NCI-H82 (cell line): ENCODE measurements at places on chromosomes 2 and 18.

- peak; percentile 24 for DNase-seq
Observed at GRCh38 chr2:134301099-134301927, 47.4 kb downstream of the MGAT5 start.

DNA sequence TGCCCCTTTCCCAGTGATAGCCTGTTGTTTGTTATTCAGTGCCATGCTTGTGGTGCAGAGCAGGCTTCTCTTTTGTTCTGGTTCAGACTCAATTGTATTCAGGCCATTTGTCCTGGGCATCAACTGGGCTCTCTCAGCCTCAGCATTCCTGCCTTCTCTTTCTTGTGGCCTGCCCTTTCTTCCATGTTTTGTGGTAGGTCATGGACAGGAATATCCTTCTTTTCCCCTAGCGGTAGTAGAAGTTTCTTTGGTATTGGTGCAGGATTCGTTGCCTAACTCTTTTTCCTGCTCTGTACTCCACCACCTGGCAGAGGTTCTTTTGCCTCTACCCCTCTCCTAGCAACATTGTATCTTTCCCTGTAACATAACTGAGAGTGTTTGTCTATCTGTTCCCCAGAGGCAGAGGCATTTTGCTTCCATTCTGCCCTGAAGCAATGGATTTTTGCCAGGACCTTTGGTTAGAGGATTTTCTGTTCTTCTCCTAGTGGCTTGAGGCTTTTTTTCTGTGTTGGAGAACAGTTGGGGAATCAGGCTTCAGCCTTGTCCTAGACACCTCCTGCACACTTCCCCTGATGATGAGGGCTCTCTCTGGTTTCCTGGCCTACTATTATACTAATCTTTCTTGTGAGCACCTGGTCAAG, 68.5 kb downstream of the NCOA1 start:
- no peak for DNase-seq

GRCh38 chr2:75954761-75955160, 244.0 kb upstream of the GCFC2 start:
- no peak for DNase-seq

GRCh38 chr2:84889332-84889731, 8.4 kb upstream of the TRABD2A start:
- DNase-seq: no peak

GRCh38 chr2:188601927-188602326, 310.3 kb downstream of the GULP1 start:
- DNase-seq: no peak
